ENCODE measurements at places on chromosomes 2 and 18.

DNA sequence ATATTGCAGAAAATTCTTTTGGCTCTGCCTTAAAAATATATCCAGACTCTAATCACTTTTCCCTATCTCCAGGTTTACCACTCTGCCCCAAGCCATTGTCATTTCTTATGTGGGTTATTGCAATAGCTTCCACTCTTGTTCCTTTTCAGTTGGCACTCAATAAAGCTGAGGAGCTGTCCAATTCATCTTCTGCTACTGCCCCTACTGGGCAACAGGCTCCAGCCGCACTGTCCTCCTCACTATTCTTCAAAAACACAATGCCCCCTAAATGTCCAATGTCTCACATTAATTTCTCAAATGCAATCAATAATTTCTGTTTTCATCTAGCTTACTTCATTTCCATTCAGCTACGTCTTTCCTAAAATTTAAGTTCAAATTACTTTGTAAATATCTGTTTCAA is 1262.5 kb upstream of the CDH2 start:
- no peak for DNase-seq

GRCh38 chr2:84925336-84925723 is 19.9 kb downstream of the TMSB10 start:
- no peak for DNase-seq

DNA sequence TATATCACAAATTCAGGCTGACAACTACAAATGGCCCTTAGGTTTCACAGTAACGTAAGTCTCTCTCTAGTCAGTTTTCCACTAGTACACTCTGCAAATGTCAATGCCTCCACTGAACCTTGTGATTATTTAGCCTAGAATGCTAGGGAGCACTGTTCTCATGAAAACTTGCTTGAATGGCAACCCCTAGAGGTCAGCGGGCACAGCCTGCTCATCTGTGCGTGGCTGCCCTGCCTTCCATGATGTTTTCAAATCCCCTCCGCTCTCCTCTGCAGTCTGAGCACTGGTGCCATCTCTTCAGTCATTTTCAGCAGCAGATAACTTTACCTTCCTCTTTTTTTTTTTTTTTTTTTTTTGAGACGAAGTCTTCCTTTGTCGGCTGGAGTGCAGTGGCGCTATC is 84.1 kb upstream of the GULP1 start:
- DNase-seq = no peak

DNA sequence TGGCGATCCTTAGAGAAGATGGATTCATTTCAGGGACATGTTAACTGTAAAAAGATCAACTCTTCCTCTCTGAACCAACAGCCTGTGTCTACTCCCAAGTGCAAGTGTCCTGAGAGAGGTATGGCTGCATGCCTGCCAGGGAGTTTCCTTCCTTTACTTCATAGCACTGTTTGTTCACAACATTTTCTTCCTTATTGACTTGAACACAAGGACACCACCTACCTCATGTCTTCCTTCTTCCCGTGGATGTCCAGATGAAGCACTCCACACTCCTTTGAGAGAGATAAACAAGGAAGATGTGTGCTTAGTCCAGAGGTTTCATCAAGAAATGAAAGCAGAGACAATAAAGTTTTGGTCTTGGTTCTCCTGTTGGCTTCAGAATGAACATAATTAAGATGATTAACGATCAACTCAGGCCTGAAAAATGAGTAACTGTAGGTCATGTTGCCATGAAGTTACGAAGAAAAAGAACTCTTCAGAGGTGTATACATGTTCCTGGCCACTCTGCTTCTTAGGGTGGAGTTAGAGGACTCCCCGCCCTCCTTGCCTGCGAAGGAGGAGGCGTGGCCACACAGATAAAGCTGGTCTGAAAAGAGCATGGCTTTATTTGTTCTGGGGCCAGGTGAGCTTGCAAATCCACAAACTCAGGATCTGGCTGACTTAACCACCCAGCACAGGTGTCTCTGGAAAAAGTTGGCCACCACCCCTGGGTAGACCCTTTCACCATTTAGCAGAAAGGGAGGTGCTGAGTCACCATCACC is 155.0 kb upstream of the KCTD1 start:
- DNase-seq = no peak

DNA sequence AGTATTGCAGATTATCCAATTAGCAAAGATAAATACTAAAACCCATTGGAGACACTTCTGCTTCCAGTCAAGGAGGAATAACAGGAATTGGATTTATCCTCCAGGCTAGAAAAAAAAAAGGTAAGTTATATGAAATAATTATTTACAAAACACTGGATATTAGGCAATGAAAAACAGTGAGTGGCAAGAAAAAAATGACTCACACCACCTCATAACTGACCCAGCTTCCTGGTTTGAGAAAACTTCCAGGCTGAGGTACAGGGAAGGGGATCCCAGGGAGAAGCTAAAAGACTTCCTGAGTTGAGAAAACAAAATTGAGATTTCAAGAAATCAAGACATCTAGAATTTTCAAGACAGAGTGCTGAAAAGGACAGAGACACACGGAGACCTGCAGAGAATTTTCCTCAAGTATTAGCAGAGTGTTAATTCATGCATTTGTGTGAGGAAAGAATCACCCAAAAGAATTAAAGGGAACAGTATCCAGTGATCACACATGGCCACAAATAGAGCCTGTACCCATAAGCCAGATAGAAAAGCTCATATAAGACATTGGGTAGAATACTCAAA is 17.4 kb downstream of the SRD5A2 start:
- DNase-seq = no peak

DNA sequence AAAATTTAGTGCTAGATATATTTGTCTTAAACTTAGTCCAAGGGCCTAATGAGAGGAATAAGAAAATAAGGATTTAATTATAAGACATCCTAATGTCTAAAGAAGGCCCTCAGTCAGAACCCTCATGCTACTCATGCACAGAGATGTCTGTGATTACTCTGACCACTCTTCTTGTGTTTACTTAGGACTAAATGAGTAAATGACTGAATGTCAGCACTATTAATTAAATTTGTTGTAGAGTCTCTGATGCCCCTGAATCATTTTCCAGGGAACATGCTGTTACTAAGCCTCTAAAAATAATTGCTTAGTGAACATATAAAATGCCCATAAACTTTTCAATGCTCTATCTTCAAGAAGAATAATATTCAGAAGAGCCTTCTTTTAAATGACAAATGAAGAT is 32.4 kb downstream of the GULP1 start:
- DNase-seq = no peak

DNA sequence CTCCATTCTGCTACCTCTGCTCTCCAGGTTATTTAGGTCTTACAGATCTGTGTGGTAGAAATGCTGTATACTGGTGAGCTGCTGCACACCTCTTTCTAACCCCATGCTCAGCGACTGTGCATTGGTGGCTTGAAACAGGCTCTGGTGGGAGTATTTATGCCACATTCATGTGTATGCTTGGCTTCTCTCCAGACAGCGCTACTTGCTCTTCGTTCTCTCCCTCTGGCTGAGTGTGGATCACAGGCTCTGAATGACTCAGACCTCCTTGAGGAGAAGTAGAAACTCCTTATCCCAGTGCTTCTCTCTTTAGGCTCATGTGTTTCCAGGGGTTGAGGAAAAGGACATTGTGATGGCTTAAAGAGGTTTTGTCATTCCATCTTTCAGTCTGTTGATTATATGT is 54.9 kb downstream of the FHOD3 start:
- DNase-seq = no peak

- no peak for DNase-seq
Measured at GRCh38 chr2:216159144-216159543, 50.0 kb downstream of the XRCC5 start.

DNA sequence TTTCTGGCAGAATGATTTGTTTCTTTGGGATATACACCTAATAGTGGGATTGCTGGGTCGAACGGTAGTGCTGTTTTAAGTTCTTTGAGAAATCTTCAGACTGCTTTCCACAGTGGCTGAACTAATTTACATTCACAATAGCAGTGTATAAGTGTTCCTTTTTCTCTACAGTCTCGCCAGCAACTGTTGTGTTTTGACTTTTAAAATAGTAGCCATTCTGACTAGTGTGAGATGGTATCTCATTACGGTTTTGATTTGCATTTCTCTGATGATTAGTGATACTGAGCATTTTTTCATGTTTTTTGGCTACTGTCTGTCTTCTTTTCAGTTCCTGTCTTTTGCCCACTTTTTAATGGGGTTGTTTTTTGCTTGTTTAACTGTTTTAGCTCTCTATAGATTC is 306.2 kb downstream of the KIAA1328 start:
- DNase-seq = no peak

DNA sequence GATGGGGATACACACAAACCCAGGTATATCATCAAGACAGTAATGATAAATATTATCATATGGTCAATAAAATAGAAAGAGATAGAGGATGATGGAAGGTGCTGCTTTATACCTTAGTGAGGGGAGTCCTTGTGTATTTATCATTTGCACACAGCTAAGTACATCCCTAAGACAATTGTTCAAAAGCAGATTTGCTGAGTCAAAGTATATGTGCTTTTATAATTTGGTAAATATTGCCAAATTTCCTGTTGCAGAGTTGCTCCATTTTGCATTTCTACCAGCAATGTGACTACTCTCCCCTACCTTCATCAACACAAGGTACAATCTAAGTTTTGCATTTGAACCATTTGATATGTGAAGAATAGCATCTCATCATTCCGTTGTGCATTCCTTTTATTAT is 22.6 kb upstream of the PLEK start:
- DNase-seq = no peak

DNA sequence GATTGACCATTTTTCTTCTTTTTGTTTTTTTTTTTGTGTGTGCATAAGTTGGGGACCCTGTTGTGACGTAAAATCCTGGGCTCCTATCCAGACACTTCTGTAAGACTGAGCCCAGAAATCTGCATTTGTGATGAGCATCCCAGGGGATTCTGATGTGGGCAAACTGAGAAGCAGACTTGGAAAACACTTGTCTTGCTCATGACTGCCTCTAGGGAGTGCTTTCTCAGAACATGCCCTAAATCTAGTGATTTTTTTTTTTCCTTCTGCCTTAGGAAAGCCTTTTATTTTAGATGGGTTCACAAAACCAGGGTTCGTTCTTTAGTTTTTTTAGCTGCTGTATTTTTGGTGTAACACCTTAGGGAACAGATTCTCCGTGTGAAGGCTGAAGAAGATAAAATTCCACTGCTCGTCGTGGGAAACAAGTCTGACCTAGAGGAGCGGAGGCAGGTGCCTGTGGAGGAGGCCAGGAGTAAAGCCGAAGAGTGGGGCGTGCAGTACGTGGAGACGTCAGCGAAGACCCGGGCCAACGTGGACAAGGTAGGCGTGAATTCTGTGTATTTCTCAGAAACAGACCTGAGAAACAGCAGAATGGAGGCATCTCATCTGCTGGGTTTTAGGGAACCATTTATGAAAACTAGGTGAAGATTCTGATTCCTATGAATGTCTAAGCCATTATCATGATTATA is 36.7 kb downstream of the RALB start:
- DNase-seq = no peak

Data from pons (tissue), 1 donor.